Melanocyte of skin (primary cell): ENCODE measurements at places on chromosomes 1 and 21. TPM values are rescaled to one million over a fixed set of nuclear protein-coding genes. Genes with fewer than 3 reads are reported as not detected.

The TRIM62 gene
- total RNA-seq = 8.9 and 10.2 TPM in 2 replicates

The OR10J1 gene
- total RNA-seq = not detected in 2 replicates

The ARHGEF16 gene
- total RNA-seq = under 0.01 and 0.46 TPM in 2 replicates

The ST7L gene
- 20.6 and 29.4 TPM in 2 replicates for total RNA-seq

The MNDA gene
- not detected in 2 replicates for total RNA-seq

The CD52 gene
- total RNA-seq = not detected in 2 replicates

The TCP10L gene
- 0.33 and 0.62 TPM in 2 replicates for total RNA-seq

The LDLRAD1 gene
- not detected in 2 replicates for total RNA-seq

The TSPAN2 gene
- not detected in 2 replicates for total RNA-seq

The DNASE2B gene
- 0.69 and 1.5 TPM in 2 replicates for total RNA-seq

The FCAMR gene
- not detected in 2 replicates for total RNA-seq

The CCDC190 gene
- not detected in 2 replicates for total RNA-seq

The OR2L3 gene
- total RNA-seq = not detected in 2 replicates
